ENCODE measurements at places on chromosomes 5 and 9.

- no peak for DNase-seq
Measured at GRCh38 chr5:87138091-87138805, 129.4 kb upstream of the RASA1 start.

- DNase-seq, result no peak
Measured at GRCh38 chr9:98597236-98597771, 111.4 kb downstream of the GABBR2 start.

- DNase-seq, result no peak
Measured at GRCh38 chr5:168238463-168238862, 53.0 kb upstream of the WWC1 start.

DNA sequence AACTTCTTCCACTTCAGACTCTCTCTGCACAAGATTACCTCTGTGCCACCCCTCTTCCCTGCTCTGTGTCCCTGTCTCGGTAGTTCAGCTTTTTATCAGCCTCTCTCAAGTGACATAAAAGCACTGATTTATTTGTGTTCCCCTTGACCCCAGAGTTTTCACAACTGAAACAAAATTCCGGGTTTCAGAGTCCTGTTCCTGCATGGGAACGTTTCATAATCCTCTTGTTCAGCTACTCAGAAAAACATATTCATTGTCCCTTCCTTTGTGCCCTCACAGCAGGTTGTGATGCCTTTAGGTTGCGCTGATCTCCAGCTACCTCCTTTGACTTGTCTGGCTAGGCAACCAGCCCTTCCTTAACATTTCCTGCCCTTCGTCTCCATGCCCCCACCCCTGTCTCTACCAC, 13.7 kb upstream of the ITGA1 start:
- DNase-seq, result no peak

GRCh38 chr9:127388856-127389238, 8.1 kb upstream of the SLC2A8 start:
- no peak for DNase-seq

- DNase-seq, result no peak
Measured at GRCh38 chr9:127733614-127734013, 1.5 kb downstream of the TOR2A start.

GRCh38 chr5:142078221-142078620, 30.4 kb upstream of the NDFIP1 start:
- DNase-seq, result no peak

- DNase-seq, result no peak
Measured at GRCh38 chr5:112616812-112617547, 120.7 kb upstream of the APC start.

GRCh38 chr9:96004379-96004778, 128.9 kb downstream of the ERCC6L2 start:
- no peak for DNase-seq

DNA sequence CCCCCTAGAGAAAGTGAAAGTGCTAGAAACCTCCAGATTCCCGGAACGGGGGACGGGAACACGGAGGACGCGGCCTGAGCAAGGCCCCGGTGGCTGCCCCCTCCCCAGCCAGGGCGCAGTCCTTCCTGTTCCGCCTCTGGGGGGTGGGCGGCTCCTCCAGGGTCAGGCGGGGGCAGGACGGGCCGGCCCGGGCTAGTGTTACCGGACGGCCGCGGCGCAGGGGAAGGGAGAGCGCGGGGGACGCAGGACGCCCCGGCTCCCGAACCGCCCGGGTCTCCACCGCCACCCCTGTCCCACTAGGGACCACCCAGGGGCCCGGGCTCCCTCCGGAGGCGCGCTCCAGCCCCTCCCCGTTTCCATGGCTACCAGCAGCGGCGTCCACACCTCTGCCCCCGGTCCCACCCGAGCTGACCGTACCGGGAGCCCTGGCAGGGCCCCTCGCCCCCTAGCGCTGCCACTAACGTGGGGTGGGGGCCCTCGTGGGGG, 579 bp downstream of the SLC12A7 start:
- DNase-seq, result no peak

DNA sequence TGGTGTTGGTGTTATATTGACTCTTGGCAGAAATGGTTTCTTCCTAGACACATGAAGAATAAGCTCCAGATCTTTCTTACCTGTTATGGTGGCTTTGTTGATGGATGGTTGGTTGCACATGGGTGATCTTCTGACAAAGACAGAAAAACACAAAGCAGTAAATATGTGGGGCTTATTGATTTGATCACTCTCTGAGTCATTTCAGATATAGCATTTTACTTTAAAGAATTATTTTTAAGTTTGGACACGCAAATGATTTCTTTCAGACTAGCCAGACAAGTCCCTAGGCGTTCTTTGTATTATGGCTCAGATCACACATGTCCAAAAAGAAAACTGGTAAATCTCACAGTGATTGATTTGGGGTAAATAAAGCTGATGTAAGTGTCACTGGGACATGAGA, 597.6 kb downstream of the RAB3C start:
- no peak for DNase-seq

DNA sequence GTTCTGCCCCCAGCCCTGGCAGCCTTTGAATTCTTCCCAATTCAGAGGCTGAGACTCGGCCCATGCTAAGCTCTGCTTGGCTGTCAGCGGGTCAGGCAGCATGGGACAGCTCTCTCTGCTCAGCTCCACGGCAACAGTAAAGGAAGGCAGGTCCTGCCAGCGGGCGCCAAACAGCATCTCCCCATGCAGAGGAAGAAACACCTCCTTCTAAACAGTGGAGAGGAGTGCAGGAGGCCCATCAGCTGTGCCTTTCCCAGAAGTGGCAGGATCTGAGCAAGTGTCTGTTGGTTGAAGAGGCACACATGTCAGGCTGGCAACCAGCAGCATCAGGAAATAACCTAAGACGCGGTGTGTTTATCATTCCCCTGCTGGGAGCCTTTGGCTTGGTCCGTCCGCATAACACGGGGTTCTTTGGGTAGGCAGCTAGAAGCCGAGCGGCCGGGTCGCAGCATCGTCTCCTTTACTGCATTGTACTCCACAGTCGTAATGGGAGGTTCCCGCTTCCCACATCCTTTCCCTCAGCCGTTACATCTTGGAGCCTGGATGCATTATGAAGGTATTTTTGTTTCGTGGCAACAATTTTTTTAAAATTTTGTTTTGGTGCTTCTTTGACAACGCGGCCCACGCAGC, 42.7 kb upstream of the NCS1 start:
- DNase-seq, result no peak

DNA sequence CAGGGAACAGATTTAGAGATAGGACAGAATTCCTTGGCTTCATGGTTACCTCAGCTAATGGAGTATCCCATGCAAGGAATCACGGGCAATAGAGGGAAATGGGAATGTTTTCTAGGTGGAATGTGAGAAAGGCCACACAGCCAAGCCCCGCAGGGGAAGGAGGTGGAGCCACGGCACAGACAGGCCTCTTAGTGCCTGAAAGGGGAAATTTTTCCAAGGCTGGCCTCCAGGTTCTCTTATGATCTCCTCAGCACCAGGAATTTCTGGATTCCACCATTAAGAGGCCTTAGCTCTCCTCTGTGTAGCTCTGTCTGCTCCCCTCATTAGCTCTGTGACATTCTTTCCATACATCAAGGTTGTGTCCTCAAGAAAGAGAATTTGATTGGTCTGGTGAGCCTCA, 124.7 kb downstream of the GALNT10 start:
- no peak for DNase-seq

GRCh38 chr9:106626936-106627335, 236.0 kb upstream of the ZNF462 start:
- no peak for DNase-seq

DNA sequence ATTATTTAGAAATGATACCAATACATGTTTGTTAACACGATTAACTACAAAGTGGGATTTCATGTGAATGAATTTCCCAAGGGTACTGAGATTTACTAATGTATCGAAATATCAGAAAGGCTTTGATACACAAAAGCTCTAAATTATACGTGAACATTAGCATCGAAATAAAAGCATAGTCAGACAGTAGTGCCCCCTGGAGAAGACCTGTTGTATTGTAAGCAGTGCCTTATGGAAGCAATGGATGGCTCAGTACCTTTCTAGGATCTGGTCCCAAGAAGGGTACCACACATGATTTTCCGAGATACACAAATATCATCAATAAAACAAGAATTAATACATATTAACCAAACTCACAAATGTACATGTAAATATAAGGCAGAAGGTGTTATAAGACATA, 153.8 kb downstream of the CDH12 start:
- no peak for DNase-seq

DNA sequence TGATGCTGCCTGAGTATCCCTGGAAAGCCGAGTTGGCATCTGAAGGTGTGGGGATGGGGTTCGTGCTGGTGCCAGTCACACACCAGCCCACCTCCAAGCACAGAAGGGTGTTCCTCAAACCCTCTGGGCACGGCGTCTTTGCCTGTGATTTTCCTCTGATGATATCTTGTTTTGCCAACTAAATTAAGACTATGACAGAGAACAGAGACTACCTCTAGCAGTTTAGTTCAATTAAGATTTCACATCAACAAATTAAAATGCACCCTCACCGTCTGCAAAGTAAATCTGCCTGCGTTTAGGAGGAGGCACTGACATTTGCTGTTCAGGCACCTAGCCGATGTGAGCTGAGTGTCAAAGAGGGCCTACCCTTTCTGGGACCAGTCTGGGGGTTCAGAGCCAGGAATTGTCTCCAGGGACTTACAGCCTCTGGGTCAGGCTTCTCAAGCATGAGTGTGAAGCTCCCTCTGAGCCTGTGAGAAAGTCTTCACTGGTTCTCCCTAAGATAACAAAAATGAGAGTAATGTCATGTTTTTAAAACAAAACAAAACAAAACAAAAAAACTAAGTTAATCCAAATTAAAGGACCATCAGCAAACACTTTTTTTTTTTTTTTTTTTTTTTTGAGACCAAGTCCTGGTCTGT, 55.4 kb upstream of the CTNNA1 start:
- DNase-seq, result no peak

GRCh38 chr5:150320044-150320613, 17.4 kb upstream of the ARSI start:
- no peak for DNase-seq

DNA sequence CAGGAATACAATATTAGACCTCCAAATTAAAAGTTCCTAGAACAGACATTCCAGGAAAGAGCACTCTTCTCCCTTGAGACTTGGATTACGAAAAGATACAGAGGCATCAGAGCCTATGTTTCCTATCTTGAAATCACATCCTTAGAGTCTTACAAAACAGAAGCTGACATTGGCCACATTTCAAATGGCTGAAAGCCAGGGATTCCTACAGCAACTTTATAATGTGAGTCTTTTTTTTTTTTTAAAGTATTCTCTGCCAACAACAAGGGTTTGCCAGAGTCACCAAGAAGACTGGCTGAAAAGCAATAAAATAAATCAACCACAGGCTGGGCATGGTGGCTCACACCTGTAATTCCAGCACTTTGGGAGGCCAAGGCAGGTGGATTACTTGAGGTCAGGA, 63.1 kb downstream of the TRPM6 start:
- DNase-seq, result no peak

- DNase-seq, result no peak
Measured at GRCh38 chr5:175712313-175712680, 54.4 kb downstream of the HRH2 start.

- no peak for DNase-seq
Measured at GRCh38 chr5:106766916-106767315, 903.8 kb downstream of the EFNA5 start.

DNA sequence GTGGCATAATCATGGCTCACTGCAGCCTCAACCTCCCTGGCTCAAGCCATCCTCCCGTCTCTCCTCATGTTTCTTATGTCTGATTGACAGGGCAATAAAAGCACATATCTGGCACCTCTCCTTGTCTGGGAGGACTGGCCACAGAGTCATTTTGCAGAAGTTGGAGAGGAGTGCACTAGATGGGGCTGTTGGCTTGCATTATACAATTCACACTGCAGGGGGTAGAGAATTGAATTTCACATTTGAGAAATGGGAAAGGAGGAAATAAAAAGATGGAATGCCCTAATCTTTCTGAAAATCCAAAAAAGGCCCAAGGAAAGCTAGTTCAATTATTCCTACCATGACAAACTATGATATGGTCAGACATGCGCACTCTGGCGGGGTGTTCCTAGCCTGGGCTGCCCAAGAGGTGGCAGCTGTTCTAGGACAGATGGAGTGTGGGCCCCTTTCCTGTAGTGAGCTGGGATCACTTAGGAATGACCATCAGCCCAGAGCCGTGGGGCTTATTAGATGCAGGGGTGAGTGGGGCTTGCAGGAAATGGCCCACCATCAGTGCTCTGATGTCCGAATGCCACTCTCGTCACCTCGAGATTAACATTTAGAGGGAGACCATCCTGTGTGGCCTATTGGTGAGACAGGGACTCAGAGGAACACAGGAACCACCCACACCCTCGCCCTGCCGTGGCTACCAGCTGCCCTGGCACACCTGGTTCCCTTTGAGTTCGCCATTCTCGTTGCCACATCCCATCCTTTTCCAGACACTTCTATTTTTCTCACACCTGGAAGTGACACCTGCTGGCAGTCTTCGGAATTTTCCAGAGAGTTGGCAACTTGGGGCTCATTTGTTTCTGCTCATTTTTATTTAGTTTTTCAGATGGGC, 21.8 kb upstream of the ANKRD18A start:
- DNase-seq, result no peak

DNA sequence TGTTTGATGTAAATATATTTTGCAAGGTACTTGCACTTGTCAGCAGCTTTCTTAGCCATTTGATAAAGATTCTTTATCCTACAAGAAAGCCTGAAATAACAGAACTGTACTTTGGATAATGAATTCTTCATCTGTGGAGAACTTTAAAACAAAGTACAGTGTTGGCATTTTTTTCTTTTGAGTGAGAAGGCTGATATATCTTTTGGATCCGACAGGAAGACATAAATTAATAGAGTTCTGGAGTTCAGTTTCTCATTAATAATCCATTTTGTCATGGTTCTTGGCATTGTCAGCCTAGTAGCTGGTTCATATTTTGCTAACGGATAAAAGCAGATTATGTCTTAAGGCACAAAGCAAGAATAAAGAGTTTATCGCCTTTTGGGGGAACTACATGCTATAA, 17.0 kb downstream of the PBX3 start:
- no peak for DNase-seq

- DNase-seq, result no peak
Measured at GRCh38 chr9:126306071-126306647, 20.5 kb upstream of the MVB12B start.

DNA sequence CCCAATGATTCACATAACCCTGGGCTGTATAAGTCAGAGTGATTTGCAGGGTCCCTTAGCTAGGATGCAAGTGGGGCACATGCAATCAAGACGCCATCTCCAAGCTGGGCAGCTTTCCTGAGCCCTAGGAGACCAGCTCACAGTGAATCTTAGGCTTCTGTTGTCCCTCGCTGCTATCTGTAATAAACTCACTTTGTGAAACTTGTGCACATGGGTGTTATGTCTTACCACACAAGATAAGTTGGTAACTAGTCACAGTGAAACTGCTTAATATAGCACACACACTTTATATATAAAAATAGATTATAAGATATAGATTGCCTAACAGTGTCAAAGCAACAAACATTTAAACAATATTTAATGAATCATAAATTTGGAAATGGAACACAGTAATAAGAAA, 658.5 kb downstream of the SLCO4C1 start:
- DNase-seq, result no peak
